ENCODE measurements at places on chromosomes 5 and 9.

GRCh38 chr9:96048104-96048955 lies 172.8 kb downstream of the ERCC6L2 start:
- DNase-seq: no peak

GRCh38 chr5:81631124-81631523 lies 119.8 kb downstream of the SSBP2 start:
- no peak for DNase-seq

- DNase-seq: no peak
These were observed 6.9 kb upstream of the GSN start for GRCh38 chr9:121261107-121261460.

DNA sequence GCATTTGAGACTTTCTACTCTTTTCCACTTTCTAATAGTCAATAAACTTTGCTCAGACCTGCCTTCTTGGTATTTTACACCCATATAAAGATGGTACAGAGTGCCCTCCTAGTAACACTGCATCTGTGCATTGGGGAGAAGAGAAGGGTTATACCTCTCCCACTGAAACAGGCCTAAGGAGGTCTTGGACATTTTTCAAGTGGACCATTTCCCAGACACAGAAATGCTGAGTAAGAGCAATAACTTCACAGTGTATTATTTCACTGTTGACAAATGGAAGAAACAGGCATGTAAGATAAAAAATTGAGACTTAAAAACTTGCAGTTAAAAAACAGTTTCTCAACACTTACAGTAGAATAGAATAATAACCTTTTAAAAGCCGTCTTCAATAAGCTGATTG lies 1224.0 kb upstream of the CDH18 start:
- no peak for DNase-seq

DNA sequence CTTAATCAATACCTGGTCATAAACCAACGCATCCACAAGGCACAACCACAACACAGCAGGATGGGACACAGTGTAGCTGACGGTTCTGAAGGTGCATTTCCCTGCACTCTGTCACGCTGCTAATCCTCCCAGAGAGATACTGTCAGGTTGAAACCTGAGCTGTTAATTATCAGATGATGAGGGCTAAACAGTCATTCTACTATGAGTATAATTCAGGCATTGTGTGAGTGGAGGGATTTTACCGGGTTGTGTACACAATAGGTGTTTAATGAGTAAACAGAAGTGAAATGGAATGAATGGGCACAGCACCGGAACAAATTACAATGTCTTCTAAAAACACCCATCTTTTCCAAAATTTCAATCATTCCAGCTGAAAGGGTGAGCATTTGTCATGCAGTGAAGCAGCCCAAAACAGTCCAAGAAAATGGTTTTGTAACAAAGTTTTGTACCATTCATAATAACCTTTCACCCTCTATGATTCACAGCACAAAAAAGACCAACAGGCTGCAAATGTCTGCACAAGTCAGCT lies 71.5 kb downstream of the ABCA1 start:
- DNase-seq: no peak

GRCh38 chr5:65190328-65191053 lies 291.2 kb downstream of the ADAMTS6 start:
- peak; percentile 96 for DNase-seq

DNA sequence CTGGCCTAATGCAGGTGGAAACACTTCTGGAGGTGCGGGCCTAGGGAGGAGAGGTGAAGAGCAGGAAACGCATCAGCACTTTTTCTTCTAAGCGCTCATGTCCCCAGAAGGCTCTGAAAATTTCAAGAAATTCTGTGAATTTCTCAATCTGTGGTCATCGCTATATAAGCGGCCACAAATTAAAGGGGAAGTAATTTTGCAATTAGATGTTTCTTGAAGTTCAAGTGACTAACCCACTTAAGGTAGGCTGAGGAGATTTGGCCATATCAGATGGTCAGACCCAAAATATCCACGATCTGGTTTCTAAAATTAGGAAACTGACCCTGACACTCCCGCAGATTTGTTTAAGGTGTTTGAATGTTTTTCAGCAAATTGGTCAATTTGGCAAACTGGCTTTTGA lies 16.6 kb upstream of the HMGCR start:
- no peak for DNase-seq
